C1 segment of cervical spinal cord (tissue), 14 donors: ENCODE measurements at places on chromosomes 13 and 19.

- DNase-seq, result peak; percentile 16
These were observed 10.0 kb downstream of the DPF1 start for GRCh38 chr19:38213911-38214625.

DNA sequence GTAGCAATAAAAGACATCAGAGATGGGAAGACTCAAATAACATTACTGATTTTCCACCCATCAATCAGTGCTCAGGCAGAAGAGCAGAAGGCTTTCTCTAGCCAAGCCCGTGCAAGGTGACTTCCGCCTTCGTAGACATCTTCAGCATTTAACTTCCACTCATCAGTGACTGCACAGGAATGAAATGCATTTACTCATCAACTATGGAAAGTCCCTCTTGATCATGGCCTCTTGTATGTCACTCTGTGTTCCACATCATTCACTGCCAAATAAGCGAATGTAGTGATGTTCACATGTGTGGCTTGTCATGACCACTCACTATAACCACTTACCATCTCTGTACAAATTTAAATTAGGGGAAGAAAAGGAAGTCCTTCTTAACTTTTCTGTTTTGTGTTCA, 49.4 kb downstream of the SACS start:
- no peak for DNase-seq

GRCh38 chr13:100304229-100304628, 215.3 kb downstream of the PCCA start:
- DNase-seq, result no peak

GRCh38 chr19:52665529-52665928, 27.4 kb upstream of the ZNF83 start:
- no peak for DNase-seq

DNA sequence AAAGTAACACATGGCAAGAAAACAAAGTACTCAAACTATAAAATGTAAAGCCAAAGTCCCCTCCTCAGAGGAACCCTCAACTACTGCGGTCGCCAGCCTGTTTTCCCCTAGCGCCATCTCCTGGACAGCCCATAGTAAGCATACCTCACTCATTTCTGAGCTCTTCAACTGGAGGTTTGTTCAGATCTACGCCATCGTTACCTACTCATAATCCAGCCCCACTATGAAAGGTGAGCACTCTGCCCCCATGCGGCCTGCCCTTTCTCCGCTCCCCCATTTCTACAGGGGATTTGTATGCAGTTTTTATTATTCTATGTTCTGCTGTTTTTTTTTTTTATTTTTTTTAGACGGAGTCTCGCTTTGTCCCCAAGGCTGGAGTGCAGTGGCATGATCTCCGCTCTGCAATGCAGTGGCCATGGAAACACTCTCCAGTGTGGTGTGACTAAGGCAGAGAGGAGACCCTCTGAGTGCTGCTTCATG, 26.2 kb downstream of the OPA3 start:
- DNase-seq, result peak; percentile 40

DNA sequence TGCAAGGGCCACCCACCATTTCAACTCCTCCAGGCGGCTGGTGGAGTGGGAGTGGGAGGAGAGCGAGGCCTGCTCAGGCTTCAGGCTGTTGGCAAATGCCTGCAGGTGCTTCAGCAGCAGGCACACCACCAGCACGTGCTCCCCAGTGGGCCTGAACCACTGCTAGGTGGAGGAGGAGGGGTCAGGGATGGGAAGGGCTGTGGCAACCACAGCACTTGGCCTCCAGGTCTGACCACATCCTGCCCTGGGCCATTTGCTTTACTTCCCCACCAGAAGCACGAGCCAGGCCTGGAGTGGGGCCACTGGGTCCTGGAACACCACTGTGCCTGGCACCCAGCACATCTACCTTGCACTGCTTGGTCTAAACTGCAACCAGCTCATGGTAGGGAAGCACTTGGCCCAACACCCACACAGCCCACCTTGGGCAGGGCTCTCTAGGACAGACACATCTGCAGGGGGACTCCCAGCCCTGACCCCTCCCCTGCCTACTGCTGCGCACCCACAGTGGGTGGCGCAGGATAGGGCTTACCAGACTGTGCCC, 26.2 kb downstream of the TUBA3C start:
- DNase-seq, result no peak

DNA sequence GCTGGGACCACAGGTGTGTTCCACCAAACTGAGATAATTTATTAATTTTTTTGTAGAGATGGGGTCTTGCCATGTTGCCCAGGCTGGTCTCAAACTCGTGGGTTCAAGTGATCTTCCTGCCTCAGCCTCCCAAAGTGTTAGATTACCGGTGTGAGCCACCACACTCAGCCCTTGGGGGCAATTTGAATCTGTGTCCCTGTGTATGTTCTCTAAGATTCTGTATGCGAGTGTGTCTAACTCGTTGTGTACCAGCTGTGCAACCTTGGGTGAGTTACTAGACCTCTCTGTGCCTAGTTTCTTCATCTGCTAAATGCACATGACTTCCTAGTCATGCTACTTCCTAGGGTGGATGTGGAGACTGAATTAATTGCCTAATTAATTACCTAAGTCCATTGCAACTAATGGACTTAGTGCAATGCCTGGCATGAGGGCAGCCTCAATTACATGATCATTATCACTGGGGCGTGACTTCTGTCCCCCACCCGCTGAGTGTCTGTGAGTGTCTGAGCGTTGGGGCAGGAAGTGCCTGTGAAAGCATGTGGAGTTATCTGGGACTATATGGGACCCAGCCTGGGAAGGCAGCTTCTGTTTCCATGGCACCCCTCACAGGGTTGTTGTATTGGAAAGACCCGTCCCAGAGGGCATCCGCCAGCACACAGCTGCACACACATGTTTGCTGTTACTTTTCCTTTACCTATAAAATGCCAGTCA, 1.8 kb upstream of the NCCRP1 start:
- no peak for DNase-seq

DNA sequence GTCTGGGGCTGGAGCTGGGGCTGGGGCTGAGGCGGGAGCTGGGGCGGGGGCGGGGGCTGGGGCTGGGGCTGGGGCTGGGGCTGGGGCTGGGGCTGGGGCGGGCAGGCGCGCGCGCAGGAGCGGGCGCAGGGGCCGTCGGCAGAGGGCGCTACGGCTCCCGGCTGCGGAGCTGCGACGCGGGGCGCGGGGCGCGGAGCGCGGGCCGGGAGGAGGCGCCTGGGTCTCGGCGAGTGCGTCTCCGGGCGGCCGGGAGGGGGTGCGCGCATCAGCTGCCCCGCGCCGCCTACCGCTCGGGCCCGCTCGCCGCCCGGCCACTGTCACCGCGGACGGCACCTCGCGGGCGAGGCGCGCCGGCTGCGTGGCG, 422 bp upstream of the MTUS2 start:
- no peak for DNase-seq

DNA sequence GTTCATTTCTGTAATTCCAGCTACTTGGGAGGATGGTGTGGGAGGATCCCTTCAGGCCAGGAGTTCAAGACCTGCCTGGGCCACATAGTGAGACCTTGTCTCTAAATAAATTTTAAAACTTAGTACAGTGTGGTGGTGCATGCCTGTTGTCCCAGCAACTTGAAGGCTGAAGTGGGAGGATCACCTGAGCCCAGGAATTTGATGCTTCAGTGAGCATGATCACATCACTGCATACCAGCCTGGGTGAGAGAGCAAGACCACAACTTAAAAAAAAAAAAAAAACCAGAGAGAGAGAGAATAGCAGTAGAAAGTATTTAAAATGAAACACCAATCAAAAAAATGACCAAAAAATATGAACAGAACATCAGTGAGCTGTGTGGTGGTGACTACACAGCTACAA, 7.1 kb upstream of the ZNF823 start:
- no peak for DNase-seq

- no peak for DNase-seq
These were observed 244.0 kb upstream of the RXFP2 start for GRCh38 chr13:31495336-31495735.
